ENCODE measurements at places on chromosomes 13 and 19. TPM values are rescaled to one million over a fixed set of nuclear protein-coding genes. Genes with fewer than 3 reads are reported as not detected.

The MAST3 gene
- 2.7 TPM for total RNA-seq

DNA sequence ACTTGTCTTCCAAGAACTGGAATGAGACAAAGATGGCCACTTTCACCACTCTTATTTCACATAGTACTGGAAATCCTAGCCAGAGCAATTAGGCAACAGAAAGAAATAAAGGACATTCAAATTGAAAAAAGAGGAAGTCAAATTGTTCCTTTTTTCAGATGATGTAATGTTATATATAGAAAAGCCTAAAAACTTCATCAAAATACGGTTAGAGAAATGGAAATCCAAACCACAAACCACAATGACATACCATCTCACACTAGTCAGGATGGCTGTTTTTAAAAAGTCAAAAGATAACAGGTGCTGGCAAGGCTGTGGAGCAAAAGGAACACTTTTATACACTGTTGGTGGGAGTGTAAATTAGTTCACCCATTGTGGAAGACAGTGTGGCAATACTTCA, 113.3 kb upstream of the SPRY2 start:
- DNase-seq: peak; percentile 27

The LILRB5 gene
- total RNA-seq: not detected

The RFXAP gene
- 1.3 TPM for total RNA-seq

The AMH gene
- total RNA-seq: 10.0 TPM

The CYP2S1 gene
- total RNA-seq: 1.4 TPM

The PTGER1 gene
- total RNA-seq: not detected

- no peak for DNase-seq
Measured at GRCh38 chr19:40612831-40613689, 11.9 kb downstream of the LTBP4 start.

The IFI30 gene
- total RNA-seq: 40.5 TPM

DNA sequence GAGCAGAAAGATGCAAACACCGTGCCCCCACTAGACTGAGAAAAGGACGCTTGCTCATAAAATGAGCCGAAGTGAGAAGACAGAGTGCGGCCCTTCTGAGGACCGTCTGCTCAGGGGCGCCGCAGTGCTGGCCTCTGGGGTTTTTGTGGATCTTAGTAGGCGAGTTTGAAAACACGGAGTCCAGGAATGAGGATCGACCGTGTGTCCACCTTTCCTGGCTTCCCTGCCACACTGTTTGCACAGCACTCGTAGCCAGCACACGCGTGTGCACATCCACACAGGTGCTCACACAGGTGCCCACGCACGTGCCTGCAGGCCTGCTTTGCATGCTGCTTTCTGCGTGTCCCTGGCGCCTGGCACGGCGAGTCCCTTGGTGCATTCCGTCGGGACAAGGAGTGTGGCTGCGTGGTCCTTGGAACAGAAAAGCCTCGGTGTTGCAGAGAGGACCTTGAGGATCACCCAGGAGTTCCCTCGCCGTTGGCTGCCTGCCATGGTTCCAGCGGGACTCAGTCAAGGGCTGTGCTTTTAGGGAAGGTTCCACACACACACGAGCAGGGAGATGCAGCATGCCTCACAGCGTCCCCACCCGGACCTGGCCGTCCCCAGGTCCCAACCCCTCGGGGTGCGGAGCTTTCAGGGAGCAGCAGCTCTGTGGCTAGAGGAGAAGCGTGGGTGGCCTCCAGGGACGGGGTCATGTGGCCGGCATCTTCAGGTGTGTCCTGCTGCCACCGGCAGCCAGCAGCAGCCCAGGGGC, 10.1 kb upstream of the ZNF554 start:
- no peak for DNase-seq

The RNF17 gene
- not detected for total RNA-seq

GRCh38 chr13:48194379-48194754, 38.6 kb upstream of the ITM2B start:
- DNase-seq: peak; percentile 1

GRCh38 chr19:4406626-4407025, 4.2 kb downstream of the CHAF1A start:
- DNase-seq: no peak

Measured in A172 (cell line).